ENCODE measurements at places on chromosomes 2 and 18.
A peak's percentile ranks its signal among the peaks of the same experiment; 100 is the strongest.

- peak; percentile 23 for DNase-seq
These were observed 758 bp downstream of the RIF1 start for GRCh38 chr2:151410485-151410834.

DNA sequence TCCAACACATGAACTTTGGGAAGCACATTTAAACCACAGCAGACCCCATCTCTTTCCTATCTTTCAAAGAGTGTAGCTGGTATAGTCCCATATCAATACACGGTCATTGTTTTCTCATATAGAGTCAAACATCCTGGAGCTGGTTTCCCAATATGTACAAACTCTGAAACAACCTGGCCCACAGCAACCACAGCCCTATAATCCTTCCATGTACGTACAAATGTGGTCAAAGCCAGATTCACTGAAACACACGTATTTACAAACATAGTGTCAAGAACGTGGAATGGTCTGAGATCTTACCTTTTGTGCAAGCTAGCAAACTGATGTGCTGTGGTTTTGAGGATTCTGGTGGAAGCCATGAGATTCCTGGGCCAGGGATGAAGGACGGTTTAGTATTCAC lies 97.3 kb downstream of the HS1BP3 start:
- no peak for DNase-seq

DNA sequence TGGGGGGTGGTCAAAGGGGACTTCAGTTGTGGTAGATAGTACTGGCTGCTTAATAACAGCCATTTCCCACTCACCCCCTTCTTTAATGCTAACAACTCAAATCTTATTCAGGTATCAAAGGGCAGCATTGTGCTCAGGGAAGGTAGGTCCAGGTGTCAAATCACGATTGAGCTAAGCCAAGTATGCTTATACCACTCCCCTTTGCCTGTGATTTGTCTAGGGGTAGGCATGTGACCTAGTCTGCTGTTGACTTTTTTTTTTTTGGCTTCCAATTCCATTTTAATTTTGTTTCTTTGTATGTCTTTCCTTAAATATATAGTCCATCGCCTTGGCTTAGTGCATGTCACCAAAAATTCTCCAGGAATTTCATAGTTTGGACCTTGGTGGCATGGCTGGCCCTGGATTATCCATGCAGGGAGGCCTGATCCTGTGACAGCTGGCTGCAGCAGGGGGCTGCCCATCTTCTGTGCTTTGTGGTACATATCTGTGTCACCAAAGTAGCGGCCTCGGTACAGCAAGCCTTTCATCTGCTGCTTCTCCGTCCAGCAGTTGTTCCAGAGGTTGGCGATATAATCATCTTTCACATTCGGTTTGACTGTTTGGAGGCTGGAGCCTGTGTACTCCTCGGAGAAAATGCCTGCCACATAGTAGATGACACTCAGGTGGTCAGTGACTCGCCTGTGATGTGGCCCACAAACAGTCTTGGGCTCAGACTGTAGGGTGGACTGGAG lies 68.1 kb upstream of the SPRED2 start:
- DNase-seq, result no peak

- DNase-seq, result peak; percentile 73
These were observed 31.1 kb upstream of the STK39 start for GRCh38 chr2:168278424-168278888.

GRCh38 chr2:241870611-241871537 lies 1.3 kb downstream of the RTP5 start:
- DNase-seq, result peak; percentile 98

DNA sequence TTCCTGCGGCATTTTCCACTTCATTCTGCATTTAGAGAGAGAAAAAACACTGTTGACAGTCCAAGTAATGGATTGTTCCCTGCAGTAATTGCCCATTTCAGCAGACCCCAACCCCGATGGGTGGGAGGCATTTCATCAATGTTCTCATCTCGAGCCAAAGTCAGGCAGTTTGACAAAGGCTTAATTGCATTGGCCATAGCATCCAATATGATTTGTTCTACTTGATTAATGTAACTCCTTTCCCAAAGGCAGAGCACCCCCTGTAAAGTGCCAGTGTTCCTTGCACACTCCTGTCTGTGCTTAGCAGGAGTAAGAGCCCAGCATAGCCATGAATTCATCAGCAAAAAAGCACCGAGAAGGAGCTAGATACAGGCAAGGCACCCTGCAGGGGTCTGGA lies 174.4 kb downstream of the SEPTIN10 start:
- no peak for DNase-seq

GRCh38 chr2:46202987-46203386 lies 94.2 kb upstream of the EPAS1 start:
- no peak for DNase-seq

GRCh38 chr2:61426267-61426897 lies 44.5 kb downstream of the USP34 start:
- peak; percentile 12 for DNase-seq

DNA sequence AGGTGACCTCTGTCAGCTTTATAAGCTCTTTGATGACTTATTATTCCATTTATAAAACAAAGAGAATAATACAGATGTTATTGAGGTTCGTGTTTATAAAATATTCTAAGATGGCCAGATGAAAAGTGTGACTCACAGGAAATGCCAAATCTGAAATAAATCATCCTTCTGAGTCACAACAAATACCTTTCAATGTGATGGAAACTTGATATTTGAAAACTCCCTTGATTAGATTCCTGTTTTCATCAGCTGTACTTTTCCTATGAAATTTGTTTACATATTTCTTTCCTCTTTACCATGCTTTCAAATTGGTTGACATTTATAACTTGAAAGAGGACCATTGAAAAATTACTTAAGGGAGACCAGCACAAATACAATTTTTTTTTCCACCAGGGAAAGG lies 30.6 kb upstream of the PPP1R1C start:
- DNase-seq, result peak; percentile 42

DNA sequence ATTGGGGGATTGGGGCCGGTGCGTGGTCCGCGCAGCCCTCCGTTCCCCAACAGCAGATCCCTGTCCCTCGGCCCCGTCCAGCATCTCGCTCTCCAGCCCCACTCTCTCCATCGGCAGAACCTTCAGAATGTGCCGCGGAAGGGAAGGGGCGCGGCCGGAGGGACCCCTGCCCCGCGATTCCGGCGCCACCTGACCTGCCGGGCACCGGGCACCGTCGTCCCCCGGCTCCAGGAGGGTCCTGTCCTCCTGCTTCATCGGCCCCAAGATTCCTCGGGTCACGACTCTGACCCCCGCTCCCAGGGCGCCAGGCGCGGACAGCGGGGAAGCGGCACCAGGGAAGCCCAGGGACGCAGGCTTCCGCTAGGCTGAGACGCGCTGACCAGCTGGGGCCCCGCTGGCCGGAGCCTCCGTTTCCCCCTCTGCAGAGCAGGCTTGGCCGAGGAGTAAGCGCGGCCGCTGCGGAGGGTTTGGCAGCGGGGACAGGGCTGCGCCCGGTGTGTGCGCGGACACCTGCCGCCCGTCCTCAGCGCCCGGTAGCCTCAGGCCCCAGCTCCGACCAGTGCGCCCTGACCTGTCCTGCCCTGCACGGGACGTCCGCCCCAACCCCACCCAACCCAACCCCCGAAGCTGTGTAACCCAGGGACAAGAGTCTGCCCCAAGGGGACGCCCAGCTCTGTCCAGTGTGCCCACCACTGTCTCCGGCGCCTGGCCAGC lies 16.8 kb upstream of the BOK start:
- DNase-seq, result no peak

- no peak for DNase-seq
These were observed 30.1 kb downstream of the IGFBP5 start for GRCh38 chr2:216665242-216665641.

GRCh38 chr2:215717501-215718381 lies 281.9 kb upstream of the FN1 start:
- no peak for DNase-seq

DNA sequence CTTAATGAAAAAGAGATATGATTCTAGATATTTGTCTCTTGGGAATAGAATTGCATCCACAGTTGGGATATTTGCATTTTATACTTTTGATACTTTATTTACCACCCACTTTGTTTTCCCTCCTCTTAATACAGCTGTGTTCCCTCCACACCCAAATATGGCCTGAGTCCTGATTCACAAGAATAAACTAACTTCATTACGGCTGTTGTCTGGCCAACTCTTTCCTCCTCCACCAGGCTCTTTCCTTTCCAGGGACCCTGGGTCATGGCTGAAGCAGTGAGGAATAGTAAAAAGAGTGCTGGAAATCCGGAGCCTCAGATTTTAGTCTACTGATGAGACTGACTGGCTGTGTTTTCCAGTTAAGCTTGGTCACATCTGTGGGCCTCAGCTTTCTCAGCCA lies 48.4 kb upstream of the STAM2 start:
- DNase-seq, result no peak

DNA sequence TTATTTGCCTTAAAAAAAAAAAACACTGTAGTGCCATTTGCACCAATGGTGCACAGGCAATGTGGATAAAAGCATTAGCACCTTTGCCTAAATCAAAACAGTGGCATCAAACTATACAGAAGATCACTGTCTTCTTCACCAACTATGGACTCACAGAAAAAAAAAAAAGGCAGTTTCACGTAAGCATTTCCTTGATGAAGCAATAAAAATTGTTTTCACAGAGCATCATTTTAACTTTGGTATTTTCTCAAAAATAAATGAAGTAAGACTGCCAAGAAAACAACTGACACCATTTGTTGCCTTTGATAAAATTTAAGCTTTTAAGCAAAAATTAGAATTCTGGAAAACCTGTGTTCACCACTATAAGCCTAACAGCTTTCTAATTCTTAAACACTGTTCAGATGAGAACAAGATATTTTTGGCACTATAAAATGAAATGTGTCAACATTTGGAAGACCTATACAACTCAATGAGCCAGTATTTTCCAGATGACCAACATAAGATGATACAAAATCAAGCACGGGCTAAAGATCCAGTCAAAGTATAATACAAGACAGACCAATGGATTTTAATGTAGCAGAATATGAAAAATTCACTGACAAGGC lies 21.1 kb downstream of the METTL8 start:
- no peak for DNase-seq

GRCh38 chr2:127355407-127356008 lies 32.3 kb downstream of the MAP3K2 start:
- no peak for DNase-seq

DNA sequence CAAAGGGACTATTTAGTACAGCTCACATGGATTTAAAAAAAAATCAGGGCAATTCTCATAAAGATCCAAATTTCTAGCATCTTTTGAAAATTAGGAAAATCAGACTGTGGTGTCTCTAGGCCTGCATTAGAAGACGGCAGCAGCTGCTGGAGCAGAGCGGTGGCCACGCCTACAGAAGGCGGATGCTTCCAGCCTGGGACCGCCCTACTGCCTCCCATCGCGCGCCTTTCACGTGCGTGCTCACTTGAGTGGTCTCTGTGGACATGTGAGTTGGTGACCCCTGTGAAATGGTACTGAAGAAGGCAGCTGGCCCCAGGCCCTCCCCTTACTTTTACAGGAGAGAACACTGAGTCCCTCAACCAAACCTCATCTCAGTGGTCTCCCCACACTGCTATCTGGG lies 15.2 kb upstream of the ZFP36L2 start:
- DNase-seq, result no peak

DNA sequence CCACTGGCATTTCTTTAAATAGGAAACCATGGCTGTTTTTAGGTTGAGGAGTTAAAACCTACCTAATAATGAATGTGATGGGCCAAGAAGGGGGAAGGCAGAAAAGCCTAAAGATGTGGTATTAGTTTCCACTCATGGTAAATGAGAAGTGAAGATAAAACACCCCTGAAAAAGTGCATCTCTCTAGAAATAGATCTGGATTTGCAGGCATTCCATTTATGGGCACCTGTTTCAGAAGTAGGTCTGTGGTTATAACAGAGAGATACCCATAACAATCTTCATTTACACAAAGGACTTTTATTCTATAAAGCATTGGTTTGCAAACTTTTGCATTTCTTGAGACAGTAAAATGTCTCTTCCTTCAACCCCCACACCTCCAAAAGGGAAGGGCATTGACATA lies 62.1 kb downstream of the PRKCE start:
- no peak for DNase-seq

- peak; percentile 78 for DNase-seq
These were observed at the start of gene SPIRE1 for GRCh38 chr18:12657684-12658425. Gene SPIRE1, minus strand, starts transcription at chr18:12658107. Its CDS starts 241 bp downstream, at chr18:12657866.

DNA sequence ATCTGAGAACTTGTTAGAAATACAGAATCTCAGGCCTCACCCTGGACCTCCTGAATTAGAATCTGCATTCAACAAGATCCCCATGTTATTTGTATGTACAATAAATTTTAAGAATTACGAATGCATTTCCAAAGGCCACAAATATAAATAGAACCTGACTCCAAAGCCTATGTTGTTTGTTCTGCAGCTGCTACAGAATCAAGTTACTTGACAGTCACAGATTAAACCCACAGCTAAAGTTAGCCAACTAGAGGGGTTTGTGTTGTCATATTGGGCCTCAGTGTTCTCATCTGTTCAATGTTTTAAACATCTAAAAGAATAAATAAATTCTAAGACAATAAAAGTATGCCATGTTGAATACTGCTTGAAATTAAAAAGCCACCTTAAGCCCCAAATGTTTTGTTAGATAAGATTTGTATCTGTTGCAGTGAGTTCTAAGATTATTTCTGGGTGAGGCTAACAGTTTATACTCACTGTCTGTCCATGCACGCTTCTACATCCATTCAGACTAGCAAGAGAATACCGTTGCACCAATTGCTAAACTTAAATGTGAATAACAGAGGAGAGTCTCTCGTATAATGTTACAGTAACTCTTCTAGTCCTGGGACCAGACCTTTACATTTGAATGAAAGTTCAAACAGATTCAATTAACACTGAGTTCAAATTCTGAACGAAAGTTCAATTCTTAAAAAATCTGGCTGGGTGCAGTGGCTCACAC lies 200.4 kb downstream of the MEMO1 start:
- DNase-seq, result peak; percentile 89

DNA sequence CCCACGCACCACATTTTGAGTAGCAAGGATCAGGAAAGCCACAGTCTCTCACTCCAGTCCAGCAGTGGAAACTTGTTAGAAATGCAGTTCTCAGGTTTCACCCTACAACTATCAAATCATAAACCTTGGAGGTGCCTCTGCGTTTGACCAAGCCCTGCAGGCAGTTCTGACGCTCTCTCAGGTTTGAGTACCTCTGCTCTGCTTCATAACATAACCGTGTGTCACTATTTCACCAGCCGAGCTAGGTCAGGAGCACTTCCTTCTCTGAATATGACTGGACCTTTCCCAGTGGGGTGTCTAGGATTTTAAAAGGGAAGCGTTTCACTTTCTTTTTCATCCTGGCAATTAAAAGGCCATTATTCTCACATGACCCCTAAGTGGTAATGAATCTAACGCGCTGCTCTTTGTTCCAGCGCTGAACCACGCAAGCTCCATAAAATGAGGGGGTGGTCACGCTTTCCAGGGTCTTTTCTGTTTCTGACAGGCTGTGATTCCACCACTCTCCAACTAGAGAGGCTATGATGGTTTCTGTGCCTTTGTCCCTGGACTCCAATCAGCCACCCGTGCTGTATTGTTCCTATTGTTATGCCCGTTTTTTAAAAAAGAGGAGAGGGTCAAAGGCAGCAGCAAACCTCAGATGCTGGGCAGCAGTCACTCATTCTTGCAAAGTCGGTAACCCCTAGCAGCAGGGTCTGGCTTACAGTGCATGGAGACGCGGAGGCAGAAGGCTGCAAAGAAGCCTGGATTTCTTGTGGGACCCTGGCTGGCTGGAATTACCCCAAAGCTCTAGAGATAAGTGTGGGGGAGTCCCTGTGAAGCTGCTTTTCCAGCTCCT lies 75.2 kb upstream of the CTNNA2 start:
- DNase-seq, result no peak

All from myocyte (in vitro differentiated cells).